Activated CD4-positive, alpha-beta T cell treated with anti-CD3 and anti-CD28 coated beads, Interleukin-2, Interleukin-4, amounts not matched to agents 100 ng/mL and 50 ng/mL, durations not matched to agents 16 hours and 8 hours (primary cell): ENCODE measurements at places on chromosomes 1 and 21.

DNA sequence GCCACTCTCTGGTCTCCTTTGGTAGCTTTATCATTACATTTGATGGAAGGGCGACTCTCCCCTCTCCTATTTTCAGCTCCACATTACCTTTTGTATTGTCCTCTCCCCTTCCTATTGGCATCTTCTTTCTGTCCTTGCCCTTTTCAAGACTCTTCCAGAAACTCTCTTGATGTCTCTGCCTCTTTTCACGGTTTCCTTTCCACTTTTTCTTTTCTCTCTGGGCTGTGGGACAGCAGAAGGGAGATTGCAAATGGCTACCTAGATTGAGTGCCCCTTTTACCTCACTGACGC lies 17.5 kb downstream of the IER5 start:
- DNase-seq: no peak

GRCh38 chr1:63713041-63713440 lies 60.8 kb upstream of the ROR1 start:
- no peak for DNase-seq

- DNase-seq: no peak
Observed at GRCh38 chr1:221276896-221277409, 397.7 kb downstream of the HLX start.

GRCh38 chr1:55572878-55573734 lies 357.9 kb upstream of the USP24 start:
- DNase-seq: no peak

GRCh38 chr1:95084317-95085176 lies 11.8 kb upstream of the ALG14 start:
- peak; percentile 6 for DNase-seq

GRCh38 chr1:240294566-240294965 lies 202.9 kb downstream of the FMN2 start:
- DNase-seq: no peak

DNA sequence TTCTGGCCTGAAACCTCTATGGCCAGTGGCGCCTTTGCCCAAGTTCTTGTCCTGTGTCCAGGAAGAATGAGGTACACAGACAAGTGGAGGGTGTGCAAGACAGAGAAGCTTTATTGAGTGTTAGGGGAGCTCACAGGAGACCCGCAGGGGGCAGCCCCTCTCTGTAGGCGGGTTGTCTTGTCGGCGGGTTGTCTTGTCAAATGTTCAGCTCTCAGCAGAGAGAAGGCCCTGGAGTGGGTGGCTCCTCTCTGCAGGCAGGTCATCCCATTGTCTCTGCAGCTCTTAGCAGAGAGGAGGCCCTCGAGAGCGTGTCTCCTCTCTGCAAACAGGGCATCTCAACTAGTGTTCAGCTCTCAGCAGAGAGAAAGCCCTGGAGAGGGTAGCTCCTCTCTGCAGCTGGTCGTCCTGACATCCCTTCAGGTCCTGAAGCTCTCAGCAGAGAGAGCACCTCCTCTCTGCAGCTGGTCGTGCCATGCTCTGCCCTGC lies 11.0 kb downstream of the COL6A2 start:
- no peak for DNase-seq
